ENCODE measurements at places on chromosomes 12 and 14. TPM values are rescaled to one million over a fixed set of nuclear protein-coding genes. Genes with fewer than 3 reads are reported as not detected.

Gene TAS2R13
- total RNA-seq: not detected

Gene PCED1B
- total RNA-seq: 0.12 TPM

Gene LARP4
- total RNA-seq: 14.6 TPM

Gene SIX1
- 8.2 TPM for total RNA-seq

Gene CCDC38
- not detected for total RNA-seq

Gene AICDA
- not detected for total RNA-seq

Gene DHH
- total RNA-seq: not detected

Gene TAS2R10
- 0.26 TPM for total RNA-seq

Gene ACSM4
- total RNA-seq: not detected

Gene EGLN3
- 8.8 TPM for total RNA-seq

Gene DNAJC22
- 4.3 TPM for total RNA-seq

Gene ABCC9
- total RNA-seq: 1.6 TPM

Gene SIRT4
- 0.35 TPM for total RNA-seq

Gene TMEM132D
- total RNA-seq: not detected

Gene OR4Q2
- total RNA-seq: not detected

Gene UNC79
- total RNA-seq: under 0.01 TPM
